M059J (cell line): ENCODE measurements at places on chromosomes 5 and 9. TPM values are rescaled to one million over a fixed set of nuclear protein-coding genes. Genes with fewer than 3 reads are reported as not detected.

DNA sequence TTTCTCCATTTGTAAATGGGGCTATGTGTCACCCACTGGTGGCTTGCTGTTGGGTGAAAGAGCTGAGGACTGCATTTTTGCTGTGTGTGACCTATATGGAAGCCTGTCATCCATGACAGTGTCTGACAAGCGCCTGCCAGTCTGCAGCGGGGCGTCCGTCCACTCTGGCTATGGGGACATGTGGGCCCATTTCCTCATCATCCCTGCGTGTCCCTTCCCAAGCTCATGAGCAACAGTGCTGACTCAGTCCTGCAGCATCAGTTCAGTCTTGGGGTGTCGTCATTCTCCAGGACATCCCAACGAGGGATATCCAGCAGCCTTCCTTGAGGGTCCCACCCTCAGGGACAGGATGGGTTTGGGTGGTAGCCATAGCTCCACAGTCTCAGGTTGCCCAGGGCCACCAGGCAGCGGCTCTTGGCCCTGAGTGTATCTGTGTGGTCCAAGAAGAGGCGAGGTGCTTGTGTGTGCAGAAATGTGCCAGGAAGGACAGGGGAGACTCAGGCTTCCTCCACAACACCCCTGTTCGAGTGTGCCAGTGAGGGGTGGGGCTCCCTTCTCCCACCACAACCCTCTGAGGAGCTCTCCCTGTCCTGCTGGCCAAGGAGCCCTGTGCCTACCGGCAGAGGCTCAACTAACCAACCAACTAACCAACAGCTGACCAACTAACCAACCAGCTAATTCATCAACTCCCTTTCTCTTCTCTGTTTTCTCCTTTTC is 2.1 kb downstream of the FGD3 start:
- no peak for DNase-seq

FAM13B gene
- total RNA-seq: 9.0 and 13.0 TPM in 2 replicates

MED7 gene
- total RNA-seq: 13.7 and 16.3 TPM in 2 replicates

DNA sequence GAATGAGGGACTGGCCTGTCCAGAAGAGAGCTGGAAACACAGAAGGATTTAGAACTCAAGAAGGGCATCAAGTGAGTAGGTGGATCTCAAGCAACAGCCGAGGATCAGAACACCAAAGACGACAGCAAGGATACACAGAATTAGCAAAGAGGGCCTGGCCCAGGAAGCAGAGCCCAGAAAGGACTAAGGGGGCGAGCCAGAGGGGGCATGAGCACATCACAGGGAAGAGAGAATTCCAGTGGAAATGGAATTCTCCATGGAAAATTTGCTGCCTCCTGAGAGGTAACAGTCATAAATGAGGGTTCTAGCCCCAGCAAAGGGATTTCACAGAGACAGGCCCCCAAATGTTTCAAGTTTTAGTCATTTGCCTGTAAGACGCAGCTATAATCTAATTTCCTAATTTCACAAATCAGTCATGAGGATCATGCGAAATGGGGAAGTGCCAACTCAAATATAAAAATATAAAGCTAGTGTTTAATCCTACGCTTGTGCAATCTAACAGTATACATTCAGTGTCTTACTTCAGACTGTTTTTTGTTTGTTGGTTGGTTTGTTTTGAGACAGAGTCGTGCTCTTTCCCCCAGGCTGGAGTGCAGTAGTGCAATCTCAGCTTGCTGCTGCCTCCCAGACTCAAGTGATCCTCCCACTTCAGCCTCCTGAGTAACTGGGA is 46.7 kb downstream of the FNBP1 start:
- no peak for DNase-seq

DOCK8 gene
- 0.49 and 1.4 TPM in 2 replicates for total RNA-seq

DNA sequence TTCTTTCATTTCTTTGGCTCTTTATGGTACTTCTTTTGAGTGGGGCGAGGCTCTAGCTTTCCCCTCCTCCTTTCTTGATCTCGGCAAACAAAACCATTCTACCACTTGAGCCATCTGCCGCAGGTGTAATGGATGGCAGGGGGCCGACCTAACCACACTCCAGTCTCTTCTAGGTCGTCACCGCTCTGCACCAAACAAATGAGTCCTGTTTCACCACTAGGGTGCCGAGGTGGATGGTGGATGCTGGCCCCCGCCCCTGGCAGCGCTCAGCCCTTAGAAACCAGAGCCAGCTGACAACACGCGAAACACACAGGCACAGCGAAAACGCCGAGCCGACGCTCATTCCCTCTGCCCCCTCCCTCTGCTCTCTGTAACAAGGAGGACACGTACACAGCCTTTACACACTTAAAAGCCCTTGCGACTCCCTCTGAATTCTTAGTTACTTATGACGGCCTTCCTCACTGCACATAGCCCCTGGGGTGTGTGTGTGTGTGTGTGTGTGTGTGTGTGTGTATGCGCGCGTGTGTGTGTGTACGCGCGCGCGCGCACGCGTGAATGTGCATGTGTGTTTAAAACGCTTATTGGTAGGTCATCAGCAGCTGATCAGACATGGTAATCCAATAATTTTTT is 199.4 kb downstream of the MEF2C start:
- DNase-seq: peak; percentile 93

CFAP157 gene
- total RNA-seq: not detected in 2 replicates

TMEM174 gene
- total RNA-seq: not detected in 2 replicates
